ENCODE measurements at places on chromosomes 12 and 14. TPM values are rescaled to one million over a fixed set of nuclear protein-coding genes. Genes with fewer than 3 reads are reported as not detected.

DICER1 gene
- 27.8 TPM for total RNA-seq

CMAS gene
- 24.0 TPM for total RNA-seq

CLEC2B gene
- 19.3 TPM for total RNA-seq

IGF1 gene
- total RNA-seq, result 0.83 TPM

ADAM21 gene
- 1.5 TPM for total RNA-seq

PTGER2 gene
- total RNA-seq, result 34.5 TPM

FOXN4 gene
- not detected for total RNA-seq

COX14 gene
- total RNA-seq, result 26.0 TPM

KRT72 gene
- not detected for total RNA-seq

PGF gene
- 14.8 TPM for total RNA-seq

CLECL1 gene
- total RNA-seq, result not detected

PLEK2 gene
- 3.0 TPM for total RNA-seq

MNAT1 gene
- 35.7 TPM for total RNA-seq

HOTAIR gene
- not detected for total RNA-seq

BAZ2A gene
- total RNA-seq, result 29.9 TPM

MANSC4 gene
- not detected for total RNA-seq

ACOT4 gene
- total RNA-seq, result 0.15 TPM

TSPAN19 gene
- total RNA-seq, result under 0.01 TPM

RDH5 gene
- total RNA-seq, result 58.9 TPM

TMEM132D gene
- not detected for total RNA-seq

RNASE1 gene
- total RNA-seq, result not detected

MORN3 gene
- total RNA-seq, result 0.33 TPM

GUCY2C gene
- total RNA-seq, result not detected

CIDEB gene
- total RNA-seq, result 1.5 TPM

SMIM41 gene
- 4.5 TPM for total RNA-seq

DHH gene
- under 0.01 TPM for total RNA-seq

EPYC gene
- not detected for total RNA-seq

BCL11B gene
- under 0.01 TPM for total RNA-seq

BRI3BP gene
- total RNA-seq, result 2.6 TPM

NIN gene
- total RNA-seq, result 43.5 TPM

MGP gene
- 3.5 TPM for total RNA-seq

KRT83 gene
- not detected for total RNA-seq

TMTC2 gene
- total RNA-seq, result 12.4 TPM

CD163L1 gene
- not detected for total RNA-seq

ASB2 gene
- total RNA-seq, result 0.50 TPM

PPP2R5C gene
- total RNA-seq, result 128 TPM

VRTN gene
- total RNA-seq, result not detected

TMCC3 gene
- 0.83 TPM for total RNA-seq

GALNT16 gene
- total RNA-seq, result 4.6 TPM

SERPINA3 gene
- total RNA-seq, result 0.15 TPM

STYK1 gene
- not detected for total RNA-seq

GZMB gene
- total RNA-seq, result not detected

DPY19L2 gene
- 2.3 TPM for total RNA-seq

CATSPERB gene
- total RNA-seq, result not detected

C12orf60 gene
- 1.3 TPM for total RNA-seq

RNU4-1 gene
- under 0.01 TPM for total RNA-seq

OVCH1 gene
- 0.83 TPM for total RNA-seq

HSPB8 gene
- 26.8 TPM for total RNA-seq

ANP32D gene
- total RNA-seq, result not detected

HHIPL1 gene
- total RNA-seq, result 9.3 TPM

KRT74 gene
- total RNA-seq, result not detected

TMEM119 gene
- 611 TPM for total RNA-seq

LRRC43 gene
- total RNA-seq, result 3.3 TPM

TAS2R30 gene
- total RNA-seq, result 3.6 TPM

PNN gene
- total RNA-seq, result 10.9 TPM

SMCO3 gene
- total RNA-seq, result 0.15 TPM

OAS3 gene
- 5.8 TPM for total RNA-seq

TGFB3 gene
- total RNA-seq, result 8.6 TPM
